NCI-H69 (cell line): ENCODE measurements at places on chromosomes 3 and 15.

DNA sequence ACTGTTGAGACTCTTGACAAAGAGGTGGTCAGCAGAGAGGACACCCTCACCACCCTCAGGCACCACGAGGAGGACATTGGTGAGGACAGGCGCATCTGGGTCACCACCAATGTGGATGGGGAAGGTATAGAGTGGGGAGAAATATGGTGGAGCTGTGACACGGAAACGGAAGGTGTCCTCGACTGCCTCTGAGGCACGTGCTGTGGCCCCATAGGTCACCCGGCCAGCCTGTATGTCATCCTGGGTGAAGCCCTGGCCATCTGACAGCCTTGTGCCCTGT lies 24.4 kb downstream of the CSPG4 start:
- no peak for DNase-seq

DNA sequence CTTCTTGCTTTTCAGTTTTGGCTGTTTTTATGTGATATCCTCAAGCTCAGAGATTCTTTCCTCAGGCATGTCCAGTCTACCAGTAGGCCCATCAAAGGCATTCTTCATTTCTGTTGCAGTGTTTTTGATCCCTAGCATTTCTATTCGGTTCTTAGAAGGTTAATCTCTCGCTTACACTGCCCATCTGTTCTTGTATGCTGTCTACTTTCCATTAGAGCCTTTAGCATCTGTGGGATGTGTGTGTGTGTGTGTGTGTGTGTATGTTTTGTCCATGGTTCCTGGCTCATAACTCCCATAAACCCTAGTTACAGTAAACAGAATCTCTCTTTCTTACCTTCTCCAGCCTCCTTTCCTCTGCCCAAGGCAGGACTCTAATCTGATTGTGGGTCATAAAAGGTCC lies 5.1 kb upstream of the SLC22A13 start:
- no peak for DNase-seq

GRCh38 chr3:30684356-30684755 lies 78.0 kb downstream of the TGFBR2 start:
- DNase-seq = no peak

- peak; percentile 67 for DNase-seq
These were observed 113.7 kb downstream of the LRIG1 start for GRCh38 chr3:66386925-66387650.

GRCh38 chr3:153714016-153714415 lies 407.2 kb upstream of the ARHGEF26 start:
- DNase-seq = no peak
